NCI-H460 (cell line): ENCODE measurements at places on chromosomes 16 and 17.

DNA sequence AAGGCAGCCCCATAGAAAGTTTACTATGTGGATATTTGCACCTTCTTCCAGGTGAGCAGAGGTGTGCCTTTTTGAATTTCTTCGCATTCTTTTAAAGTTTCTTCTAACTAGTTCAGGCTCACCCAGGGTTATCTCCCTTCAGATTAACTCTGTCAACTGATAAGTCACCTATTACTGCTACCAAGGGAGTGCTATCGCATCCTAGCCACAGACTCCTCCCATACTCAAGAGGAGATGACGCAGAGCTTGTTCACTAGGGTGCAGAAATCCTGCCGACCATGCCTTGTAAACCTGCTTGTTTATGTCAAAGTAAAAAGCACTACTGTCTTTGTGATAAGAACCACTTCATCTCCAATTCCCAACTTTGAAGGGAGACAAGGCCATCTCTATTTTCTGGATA is 390.1 kb downstream of the RBFOX1 start:
- no peak for DNase-seq

DNA sequence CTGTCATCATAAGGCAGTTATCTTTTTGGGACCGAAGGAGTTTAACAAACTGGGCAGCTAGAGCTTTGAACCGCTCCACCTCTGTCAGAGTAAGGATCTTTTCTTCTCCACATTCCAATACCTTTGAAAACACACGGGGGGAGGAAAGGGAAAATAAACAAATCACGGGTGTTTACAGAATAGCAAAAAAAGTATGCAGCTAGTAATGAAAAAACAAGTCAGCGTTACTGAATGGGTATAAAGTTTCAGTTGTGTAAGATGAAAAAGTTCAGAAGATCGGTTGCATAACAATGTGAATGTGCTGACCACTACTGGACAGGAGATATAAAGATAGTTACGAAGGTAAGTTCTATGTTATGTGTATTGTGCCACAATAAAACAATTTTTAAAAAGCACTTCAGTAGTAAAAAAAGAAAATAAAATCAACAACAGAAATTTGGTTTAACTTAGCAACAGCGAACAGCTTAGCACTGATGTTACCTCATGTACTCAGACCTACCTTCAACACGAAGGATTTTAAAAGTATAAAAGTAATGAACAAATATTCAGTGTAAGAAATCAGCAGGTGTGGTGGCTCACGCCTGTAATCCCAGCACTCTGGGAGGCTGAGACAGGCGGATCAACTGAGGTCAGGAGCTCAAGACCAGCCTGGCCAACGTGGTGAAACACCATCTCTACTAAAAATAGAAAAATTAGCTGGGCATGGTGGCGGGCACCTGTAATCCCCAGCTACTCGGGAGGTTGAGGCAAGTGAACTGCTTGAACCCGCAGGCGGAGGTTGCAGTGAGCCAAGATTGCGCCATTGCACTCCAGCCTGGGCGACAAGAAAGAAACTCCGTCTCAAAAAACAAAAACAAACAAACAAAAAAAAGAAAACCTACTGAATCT is 34.3 kb downstream of the MARF1 start:
- peak; percentile 46 for DNase-seq

GRCh38 chr17:57697891-57698711 is 47.0 kb downstream of the CCDC182 start:
- no peak for DNase-seq

DNA sequence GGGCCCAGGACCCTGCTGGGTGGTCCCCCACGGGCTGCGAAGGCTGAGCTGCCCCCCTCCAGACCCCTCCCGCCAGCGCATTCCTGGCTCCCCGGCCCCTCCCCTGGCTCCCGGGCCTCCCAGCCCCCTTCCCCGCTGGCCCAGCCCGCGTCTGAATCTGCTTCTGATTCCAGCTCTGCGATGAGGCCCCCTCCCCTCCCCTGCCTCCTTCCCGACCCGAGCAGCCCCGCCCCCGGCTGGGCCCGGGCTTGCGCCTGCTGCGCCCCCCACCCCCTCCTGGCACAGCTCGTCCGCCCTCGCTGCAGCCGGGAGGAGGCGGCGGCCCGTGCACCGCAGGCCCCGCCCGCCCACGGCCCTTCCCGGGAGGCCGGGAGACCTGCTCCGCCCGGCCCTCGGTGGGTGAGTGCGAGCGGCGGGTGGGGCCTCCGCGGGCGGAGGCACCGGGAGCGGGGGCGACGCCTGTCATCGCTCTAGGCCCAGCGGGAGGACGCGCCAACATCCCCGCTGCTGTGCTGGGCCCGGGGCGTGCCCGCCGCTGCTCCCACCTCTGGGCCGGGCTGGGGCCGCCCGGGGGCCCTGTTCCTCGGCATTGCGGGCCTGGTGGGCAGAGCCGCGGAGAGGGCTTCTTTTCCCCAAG is at the start of gene NTN3:
NTN3 (plus strand) TSS at position 282 of the 637 bp plus-strand sequence. CDS start 405 bp downstream, outside the sequence.
- no peak for DNase-seq

DNA sequence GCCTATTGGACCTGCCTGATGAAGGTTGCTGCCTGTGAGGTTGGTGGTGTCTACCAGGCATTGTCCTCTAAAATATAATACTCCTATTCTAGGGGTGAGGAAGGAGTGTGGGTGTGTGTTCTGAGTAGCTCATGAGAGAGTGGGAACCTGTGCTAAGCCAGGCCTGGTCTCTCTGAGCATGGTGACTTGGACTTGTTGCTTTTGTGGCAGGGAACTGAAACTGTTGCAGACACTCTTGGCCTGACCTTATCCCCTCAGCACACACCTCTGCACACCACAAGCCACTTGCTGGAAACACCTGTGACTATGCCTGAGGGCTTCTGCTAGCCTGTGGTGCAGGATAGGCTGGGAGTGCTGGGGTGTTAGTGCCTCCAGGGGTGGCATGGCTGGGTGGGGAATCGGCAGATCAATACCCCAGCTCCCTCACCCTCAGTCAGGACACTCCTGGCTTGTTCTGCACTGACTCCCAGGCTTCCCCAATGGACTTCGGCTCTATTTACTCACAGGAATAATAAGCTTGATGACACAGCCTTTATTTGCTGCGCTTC is 29.9 kb downstream of the PLCG2 start:
- DNase-seq, result no peak

- DNase-seq, result no peak
Measured at GRCh38 chr16:31298958-31299357, 39.2 kb downstream of the ITGAM start.

- DNase-seq, result no peak
Measured at GRCh38 chr16:68263559-68264127, 683 bp upstream of the SLC7A6 start.

DNA sequence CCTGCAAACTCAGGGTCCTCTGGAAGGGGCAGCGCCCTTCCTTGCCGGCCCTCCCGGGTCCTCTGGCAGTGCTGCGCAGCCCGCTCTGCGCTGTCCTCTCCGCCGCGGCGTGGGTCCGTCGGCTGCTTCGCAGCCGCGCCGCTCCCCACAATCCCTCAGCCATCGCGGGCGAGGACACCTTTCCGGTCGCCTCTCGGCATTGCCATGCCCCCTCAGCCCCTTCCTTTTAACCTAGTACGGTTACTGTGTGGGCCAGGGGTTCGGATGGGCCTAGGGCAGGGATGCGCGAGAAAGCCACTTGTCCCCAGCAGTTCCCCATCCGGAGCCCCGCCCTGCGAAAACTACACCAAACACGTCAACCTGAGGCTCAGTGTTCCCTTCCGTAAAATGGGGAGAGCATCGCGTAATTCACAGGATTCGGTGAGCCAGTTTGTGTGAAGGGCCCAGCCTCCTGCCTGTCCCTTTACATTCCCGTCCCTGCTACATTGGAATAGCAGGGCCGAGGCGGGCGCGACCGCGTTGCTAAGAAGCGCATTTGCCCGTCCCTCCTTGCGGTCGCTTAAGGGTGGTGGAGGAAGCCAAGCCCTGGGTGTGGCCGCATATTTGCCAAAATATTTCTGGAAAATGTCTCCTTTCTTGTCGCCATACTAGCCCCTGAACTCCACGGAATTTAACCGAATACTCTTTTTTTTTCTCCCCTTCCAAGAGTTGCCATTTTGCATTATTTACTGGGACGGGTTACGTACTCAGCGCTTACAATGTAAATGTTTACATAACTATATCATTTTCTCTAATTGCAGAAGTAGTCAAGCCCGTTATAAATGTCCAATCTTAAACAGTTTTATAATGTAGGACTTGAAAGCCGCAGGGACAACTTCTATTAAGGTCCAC is 13.2 kb downstream of the COPZ2 start:
- peak; percentile 54 for DNase-seq

GRCh38 chr16:83068686-83069085 is 441.9 kb downstream of the CDH13 start:
- DNase-seq, result no peak

- DNase-seq, result no peak
Measured at GRCh38 chr17:47200325-47200664, 8.9 kb upstream of the MYL4 start.

- DNase-seq, result no peak
Measured at GRCh38 chr16:72112452-72112792, 18.8 kb downstream of the DHX38 start.

DNA sequence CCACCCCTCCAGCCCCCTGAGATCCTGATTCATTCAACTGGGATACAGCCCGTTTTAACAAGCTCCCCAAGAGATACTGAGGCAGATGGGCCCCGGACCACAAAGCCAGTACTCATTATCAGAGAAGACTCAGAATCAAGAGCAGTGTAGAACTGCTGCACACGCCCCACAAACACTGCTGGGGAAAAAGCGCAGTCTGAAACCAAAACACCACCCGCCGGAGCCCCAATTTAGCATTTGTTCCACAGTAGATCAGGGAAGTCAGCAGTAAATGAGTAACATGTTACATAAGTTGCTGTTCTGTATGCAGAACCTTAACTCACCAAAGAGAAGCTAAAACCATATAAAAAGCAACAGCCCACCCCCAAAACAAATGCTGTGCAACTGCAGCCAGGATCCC is 123.6 kb downstream of the CDYL2 start:
- no peak for DNase-seq

DNA sequence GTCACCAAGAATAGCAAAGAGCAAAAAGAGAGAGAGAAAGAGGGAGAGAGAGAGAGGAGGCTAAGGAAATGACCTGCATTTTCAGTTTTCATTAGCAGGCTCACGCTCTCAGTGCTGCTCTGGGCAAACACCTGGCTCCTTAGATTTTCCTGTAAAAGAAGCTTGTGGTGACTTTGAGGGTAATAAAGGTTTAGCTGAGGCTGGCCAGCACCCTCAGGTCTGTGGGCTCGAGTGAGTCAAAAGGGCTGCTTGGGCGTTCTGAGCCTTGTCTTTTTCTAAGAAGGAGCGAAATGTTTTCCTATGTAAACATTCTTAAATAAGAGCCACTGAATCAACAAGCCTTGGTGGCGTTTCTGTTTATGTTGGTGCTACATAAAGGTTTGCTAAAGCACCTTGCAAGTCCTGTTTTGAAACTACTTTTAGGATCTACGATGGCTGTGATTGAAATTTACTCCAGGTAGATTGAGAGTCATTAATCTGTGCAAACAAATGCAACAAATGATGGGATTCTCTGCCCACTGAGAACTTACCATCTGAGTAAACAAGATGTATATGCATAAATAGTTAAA is 38.8 kb downstream of the SHISA6 start:
- no peak for DNase-seq

DNA sequence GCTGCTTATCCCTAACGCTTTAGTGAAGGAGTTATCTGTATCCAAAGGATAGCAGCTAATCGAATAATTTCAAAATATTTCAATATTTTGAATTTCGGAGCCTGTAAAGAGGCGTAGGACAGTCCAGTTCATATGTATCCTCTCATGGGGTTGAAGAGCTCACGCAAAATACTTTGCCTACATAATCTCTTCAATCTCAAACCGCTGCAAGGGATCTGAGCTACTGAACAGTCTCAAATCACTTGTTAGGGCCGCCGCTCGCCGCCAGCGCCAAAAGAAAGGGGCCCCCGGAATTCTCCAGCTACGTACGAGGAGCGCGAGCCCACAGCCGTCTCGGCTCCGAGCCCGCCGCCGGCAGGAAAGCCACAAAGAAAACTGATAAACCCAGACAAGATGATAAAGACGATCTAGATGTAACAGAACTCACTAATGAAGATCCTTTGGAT is 601 bp upstream of the RFWD3 start:
- no peak for DNase-seq

- DNase-seq, result no peak
Measured at GRCh38 chr16:55041540-55042234, 111.0 kb downstream of the IRX5 start.

DNA sequence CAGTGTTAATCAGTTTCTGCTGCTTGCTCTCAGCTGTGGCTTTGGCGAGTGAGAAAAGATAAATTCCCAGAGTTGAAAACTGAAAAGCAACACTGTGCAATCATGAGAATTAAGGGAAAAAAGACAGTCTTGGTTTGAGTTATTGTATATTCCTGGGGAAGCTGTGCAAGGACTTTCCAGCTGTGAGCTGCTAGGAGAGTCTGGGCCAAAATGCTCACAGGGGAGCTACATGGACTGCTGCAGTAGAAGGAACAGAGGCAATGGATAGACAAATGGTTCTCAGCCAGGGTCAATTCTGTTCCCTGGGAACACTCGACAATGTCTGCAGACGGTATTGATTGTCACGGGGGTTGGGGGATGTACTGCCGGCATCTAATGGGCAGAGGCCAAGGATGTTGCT is 102.0 kb upstream of the ADAMTS18 start:
- DNase-seq, result no peak

DNA sequence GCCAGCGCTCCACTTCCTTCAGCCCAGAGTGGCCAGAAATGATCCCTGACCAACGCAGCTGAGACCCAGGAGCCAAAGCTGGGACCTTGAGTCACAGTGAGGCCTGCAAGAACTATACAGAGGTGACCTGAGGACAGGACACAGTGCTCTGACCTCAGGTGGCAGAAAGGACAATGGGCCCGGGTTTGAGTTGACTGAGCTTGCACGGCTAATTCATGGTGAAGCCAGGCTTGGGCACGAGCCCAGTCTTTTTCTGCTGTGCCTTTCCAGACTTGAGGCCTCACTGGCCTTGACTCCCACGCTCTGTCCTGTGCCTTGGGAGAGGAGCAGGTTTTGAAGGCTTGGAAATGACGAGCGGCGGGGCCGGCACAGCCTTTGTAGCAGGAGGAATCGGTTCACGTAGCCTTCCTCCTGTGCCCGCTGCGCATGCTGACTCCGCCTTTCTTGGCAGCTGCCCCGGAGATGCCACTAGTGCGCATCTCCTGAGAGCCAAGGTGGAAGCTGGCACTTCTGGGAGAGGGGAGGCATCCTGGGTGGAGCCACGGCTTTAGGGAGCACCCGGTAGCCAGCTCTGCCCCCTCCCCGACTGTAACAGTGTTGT is 34.9 kb downstream of the NDEL1 start:
- no peak for DNase-seq

GRCh38 chr16:1612320-1613111 is at the start of gene CRAMP1:
Gene CRAMP1 (plus strand): TSS chr16:1612360. CDS start chr16:1614640, 2,280 bp downstream.
- no peak for DNase-seq

GRCh38 chr17:39246274-39246673 is 20.5 kb upstream of the STAC2 start:
- no peak for DNase-seq

- no peak for DNase-seq
Measured at GRCh38 chr16:2002406-2003230, 7.0 kb downstream of the ZNF598 start.

GRCh38 chr17:17672453-17673368 is 8.5 kb upstream of the RAI1 start:
- no peak for DNase-seq
